Activated naive CD4-positive, alpha-beta T cell treated with anti-CD3 and anti-CD28 coated beads, Interleukin-2, amount 50 U/mL, for 72 hours (primary cell): ENCODE measurements at places on chromosomes 4 and X.

DNA sequence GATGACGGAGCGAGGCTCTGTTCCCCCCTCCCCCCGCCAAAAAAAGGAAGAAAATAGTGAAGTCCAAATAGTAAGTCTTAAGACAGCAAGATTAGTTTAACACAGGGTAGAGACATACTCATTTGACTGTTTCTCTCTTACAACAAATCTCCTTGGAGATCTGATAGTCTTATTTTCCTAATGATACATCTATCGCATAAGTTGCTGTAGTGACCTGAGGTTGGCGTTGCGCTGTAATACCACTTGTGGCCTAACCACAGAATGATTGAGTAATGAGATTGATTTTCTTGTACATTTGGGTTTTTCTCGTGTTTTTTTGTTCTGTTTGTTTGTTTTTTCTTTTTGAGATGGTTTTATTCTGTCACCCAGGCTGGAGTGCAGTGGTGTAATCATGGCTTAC lies 27.2 kb downstream of the OCIAD1 start:
- no peak for DNase-seq

DNA sequence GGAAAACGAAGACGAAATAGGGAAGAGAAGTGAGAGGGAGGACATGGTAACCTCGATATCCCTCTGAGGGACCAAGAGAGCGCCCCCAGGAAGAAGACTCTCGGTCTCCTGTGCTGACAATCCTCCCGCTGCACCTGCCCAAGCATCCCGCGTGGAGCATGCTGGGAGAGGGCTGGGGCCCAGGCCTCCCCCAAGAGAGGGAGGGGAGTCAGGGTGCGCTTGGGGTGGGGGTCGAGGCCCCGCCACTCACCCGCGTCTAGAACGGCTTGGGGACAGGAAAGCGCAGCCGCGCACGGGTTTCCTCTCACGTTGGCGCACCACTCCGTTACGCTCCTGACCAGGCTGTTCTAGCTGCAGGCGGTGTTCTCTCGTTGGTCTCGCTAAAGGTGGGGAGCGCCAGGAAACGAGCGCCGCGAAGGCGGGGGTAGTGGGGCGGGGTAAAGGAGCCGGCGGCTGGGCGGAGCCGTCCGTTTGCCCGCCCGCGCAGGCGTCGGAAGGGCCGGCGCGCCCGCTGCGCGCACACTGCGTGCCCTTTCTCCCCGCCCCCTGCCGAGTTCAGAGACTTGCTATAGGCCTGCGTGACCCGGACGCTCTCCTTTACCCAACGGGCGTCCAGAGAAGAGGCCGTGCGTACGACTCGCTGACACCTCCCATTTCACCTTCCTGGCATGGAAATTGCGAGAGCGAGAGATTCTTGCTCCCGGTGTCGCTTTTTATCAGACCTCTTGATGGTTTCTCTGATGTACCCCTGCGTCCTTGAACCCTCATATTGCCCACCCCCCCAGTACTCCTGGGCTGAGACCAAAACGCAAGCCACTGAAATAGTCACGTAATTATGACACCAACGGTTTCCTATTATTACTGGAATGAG lies at the start of gene C1GALT1C1:
C1GALT1C1 (minus strand) TSS at position 388 of the 871 bp plus-strand sequence. CDS start 2,888 bp downstream, outside the sequence.
- DNase-seq, result peak; percentile 90

DNA sequence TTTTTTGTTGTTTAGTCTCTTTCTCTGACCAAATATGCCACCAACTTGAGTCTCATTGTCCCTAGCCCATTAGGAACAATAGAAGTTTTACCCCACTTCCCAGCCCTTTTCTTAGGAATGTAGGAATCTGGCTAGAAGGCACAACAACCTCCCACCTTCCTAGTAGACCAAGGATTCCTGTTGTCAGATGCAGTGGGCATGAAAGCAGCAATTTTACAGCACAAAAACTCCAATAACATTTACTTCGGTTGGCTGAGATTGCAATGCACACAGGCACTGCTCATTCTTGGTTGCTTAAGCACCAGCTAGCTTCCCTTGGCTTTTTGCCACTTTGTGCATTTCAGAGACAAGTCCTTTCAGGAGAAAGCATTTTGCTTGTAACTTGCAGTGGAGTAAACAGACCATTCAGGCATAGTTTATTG lies 312.8 kb downstream of the TENM3 start:
- no peak for DNase-seq

GRCh38 chr4:92678292-92678691 lies 374.5 kb downstream of the GRID2 start:
- no peak for DNase-seq

DNA sequence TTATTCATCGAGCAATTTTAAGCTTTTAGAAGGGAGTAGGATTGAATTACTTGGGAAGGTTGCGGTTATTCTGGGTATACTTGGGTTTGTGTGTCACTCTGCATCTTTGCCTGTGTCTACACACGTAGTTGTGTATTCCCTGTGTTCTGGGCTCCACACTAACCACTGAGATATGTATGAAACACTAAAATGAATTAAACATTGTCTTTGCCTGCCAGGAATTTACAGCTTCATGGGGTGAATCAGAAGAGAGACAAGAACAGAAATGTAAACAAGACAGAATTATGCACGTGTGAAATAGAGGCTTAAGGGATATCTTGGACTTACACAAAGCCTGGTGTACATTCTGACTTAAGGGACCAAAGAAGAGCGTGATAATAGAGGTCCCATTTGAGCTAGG lies 228.5 kb downstream of the AFF2 start:
- DNase-seq, result no peak

DNA sequence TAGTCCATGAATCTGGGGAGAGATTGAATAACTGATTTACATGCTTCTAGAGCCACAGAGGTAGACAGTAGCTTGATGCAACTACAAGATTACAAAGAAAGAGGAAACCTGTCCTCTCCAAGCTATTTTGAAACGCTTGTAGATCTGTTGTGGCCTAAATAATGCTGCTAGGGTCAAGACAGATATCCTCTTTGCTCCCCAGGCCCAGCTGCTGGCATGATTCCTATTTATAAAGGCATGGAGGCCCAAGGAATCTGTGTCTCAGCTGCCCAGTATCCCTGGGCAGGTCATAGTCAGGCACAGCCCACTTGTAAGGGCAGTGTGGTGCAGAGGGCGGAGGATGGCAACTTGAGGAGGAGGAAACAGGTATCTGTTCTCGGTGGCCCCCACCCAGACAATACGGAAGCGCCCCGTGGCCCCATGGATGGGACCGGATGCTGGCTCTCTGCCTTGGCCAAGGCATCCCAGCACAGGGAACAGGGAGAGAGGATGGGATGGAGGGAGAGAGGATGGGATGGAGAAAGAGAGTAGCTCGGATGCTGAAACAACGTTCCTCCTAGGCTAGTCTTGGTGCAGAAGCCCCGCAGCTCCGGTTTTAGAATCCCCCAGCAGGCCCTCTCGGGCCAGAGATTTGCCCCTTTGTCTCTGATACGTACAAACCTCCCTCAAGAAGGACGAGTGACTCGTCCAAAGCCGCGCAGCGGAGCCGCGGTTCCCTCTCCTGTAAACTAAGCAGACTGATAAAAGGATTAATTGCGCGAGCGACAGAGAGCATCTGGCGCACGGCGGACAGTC lies 767 bp upstream of the SMIM20 start:
- peak; percentile 26 for DNase-seq
